ENCODE measurements at places on chromosomes 5 and 9. TPM values are rescaled to one million over a fixed set of nuclear protein-coding genes. Genes with fewer than 3 reads are reported as not detected.
A peak's percentile ranks its signal among the peaks of the same experiment; 100 is the strongest.

Gene KCNMB1
- 20.9 TPM for total RNA-seq

DNA sequence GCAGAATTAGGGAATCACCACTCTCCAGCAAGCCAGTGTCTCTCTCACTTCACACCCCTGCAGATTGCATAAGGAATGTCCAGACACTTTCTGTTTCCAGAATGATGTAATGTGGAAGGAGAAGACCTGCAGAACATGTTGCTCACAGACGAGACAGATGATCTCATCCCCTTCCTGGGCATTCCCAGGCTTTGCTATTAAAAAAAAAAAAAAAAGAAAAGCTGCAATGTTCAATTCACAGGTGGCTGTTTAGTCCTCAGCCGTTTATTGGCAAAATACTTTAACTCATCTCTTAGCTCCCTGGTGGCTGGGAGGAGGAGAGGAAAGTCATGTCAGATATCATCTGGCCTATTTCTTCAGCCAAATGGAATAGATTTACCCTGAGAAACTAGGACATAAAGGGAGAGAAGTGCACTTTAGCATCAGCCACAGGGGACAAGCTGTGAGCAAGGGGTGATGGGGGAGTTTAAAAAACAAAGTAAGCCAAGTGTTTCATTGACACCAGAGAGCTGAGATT is 95.9 kb upstream of the TNC start:
- DNase-seq = peak; percentile 39

- DNase-seq = no peak
Measured at GRCh38 chr5:103849934-103850333, 287.3 kb upstream of the NUDT12 start.

- DNase-seq = no peak
Measured at GRCh38 chr5:10111571-10111970, 138.1 kb downstream of the ATPSCKMT start.

Gene SPOUT1
- 55.0 TPM for total RNA-seq

DNA sequence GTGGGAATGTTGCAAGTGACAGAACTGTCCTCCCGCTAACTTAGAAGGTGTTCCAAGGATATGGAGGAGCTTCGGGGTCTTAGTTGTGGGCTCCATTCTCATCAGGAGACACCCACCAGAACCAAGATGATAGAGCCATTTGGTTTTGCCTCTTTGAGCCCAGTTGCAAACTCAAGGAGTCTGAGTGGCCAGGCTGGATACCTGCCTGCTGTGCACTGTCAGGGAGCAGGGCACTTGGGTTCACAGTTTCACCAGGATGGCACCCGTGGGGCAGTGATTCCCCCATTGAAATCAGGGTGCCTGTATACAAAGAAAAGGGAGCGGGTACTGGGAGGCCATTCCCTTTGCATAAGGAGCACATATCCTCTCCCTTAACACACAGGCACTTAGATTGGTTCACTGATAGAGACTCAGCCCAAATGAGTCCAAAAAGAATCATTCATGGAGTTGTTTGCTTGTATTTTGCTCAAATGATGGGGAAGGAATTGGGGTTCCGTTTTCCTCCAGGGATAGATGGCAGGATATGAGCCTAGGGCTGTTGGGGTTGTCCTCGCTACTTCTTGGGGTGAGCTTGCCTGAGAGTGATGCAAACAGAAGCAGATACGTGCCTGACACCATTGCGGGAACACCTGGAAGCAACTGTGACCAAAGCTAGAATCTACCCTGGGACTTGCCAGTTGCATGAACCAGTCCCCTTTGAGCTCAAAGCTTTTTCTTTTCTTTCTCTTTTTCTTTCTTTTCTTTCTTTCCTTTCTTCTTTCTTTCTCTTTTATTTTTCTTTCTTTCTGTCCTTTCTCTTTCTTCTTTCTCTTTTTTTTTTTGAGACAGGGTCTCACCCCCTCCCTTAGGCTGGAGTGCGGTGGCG is 1.3 kb upstream of the PRR7 start:
- DNase-seq = no peak

DNA sequence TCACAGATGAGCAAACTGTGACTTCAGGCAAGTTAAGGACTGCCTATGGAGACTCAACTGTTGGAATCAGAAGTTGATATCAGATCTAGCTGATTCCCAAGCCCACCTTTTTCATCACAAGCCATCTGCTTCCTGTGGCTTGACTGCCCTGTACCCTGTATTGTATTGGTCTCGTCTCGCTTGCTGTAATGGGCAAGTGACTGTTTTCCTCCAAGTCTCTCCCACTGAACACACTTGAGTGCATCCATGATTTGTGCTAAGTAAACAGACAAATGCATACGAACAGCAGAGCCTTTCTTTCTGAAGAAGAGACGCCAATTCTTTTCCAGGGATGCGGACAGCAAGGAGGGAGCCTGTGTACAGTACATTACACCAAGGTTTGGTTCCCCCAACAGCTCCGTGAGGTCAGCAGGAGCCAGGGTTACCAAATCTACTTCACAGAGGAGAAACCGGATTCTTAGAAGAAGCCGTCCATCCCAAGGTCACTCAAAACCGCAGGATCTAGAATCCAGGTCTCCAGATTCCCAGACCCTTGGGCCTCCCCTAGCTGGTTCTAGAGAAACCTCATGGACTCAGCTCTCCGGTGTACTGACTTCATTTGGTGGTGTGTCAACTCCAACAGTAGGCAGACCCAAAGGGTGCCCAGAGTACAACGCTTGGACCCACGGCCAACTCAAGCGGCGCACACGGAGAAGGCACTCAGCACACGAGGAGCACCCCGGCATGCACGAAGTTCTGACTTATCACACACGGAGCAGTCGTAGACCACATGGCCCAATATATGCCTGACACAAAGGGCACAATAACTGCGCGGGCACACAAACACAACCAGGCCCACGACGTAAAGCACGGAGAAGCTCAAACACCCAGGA is 1.1 kb downstream of the BAG1 start:
- no peak for DNase-seq

DNA sequence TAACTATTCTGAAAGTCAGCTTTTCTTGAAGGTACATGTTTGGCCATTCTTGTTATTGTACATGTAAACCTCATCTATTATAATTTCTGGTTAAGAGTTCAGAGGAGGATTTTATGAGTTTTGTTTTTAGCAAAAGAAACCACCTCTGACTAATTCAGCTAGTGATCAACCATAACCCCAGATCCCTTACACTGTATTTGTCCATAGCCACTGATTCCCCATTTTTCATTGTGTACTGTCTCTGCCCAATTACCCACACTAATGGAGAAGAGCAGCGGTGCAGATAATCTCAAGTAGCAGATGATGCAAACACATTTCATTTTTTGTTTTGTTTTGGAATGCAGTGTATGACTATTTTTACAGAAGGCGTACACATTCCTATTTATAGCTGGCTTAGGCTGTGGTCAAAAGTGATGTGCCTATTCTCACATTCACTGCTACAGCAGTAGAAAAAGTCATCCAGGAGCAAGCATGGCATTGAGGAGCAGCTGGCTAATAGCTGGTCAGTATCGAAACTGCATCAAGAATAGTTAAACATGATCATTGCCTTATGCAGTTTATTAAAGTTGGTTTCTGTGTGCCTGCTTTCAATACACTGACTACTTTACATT is 988.3 kb downstream of the DTWD2 start:
- no peak for DNase-seq

Gene C5orf52
- total RNA-seq = not detected

Gene MARCHF6
- 163 TPM for total RNA-seq

DNA sequence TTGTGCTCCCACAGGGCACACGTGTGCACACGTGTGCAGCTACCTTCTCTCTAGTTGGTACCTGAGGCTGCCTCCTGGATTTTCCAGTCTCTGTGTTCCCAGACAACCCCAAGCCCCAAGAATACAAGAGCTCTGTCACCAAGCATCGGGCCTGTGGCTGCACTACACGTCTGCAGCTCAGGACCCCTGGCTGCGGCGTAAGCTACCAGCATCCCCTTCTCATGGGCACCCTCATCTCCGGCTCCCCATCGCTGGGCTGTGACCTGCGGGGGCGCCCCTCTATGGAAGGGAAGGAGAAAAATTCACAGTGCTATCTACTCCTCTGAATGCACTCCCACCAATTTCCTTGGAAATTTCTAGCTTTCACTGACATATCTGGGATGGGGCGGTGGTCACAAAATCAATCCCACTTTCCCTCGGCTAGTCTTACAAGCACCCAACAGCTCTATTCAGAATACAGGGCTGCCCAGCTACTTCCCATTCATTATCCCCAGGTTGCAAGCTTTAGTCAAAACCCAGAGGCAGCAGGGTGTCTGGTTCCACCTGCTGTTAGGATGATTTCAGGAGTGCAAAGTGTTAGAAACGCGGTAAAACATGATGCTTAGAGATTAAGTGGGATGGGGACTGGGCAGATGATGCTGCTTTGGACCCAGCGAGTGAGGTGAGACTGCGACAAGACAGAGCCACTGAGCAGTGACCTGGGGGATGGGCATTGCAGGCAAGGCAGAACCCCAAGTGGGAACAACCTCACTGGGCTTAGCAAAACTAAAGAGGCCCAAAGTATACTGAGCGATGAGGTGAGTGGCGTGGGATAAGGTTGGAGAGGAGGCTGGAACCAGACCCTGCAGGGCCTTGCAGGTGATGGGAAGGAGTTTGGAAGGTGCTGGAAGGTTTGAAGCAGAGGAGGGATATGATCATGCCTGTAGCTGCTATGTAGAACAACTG is 121.7 kb downstream of the KCNIP1 start:
- DNase-seq = no peak

Gene PARP8
- total RNA-seq = 78.4 TPM

DNA sequence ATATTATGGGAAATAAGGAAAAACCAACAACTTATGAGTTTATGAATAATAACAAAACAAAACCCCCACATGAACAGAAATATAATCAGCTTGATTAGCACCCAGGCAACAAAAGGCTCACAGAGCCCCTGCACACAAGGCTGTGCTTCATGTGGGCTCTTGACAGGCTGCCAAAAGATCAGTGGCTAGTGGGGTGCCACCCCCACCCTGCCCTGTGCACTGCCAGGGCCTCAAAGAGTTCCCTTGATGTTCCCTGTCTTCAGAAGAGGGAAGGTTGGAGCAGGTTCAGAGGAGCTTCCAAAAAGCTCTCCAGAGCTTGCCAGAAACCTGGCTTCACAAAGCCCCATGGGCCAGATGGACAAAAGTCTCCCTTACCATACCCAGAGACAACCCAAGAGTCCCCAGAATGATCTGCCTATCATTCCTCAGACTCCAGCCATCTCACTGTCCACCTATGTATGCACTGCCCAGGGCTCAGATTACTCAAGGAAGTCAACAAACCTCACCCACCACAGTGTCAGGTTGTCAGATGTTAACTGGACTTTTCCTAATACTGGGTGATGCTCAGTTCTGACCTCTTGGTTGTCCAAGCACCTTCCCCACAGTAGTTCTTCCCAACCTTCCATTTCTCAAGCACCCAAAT is 87.5 kb downstream of the SIL1 start:
- DNase-seq = no peak

Gene ADAM19
- total RNA-seq = 22.1 TPM

- no peak for DNase-seq
Measured at GRCh38 chr5:4065472-4066320, 470.1 kb downstream of the IRX1 start.

DNA sequence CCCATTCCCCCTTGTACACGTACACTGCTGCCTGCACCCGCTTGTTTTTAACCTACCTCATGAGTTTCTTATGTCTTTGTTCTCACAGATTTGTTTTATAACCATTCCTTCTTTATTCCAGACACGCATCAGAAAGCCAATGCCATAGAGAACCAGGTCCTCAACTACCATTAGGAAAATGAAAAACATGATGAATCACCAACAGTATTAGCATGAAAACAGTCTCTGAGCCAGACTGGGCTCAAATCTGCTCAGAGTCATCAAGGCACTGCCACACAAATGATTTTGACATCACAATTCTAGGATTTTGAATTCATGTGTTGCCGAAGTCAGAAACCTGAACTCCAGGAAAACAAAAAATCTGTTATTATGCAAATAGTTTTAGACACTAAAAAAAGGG is 394.1 kb upstream of the GRIA1 start:
- no peak for DNase-seq

Gene ARHGEF28
- 29.9 TPM for total RNA-seq

Gene FST
- total RNA-seq = 3.8 TPM

Gene KIF4B
- total RNA-seq = not detected

GRCh38 chr5:3612591-3613042 is 17.0 kb downstream of the IRX1 start:
- DNase-seq = no peak

Gene STING1
- 35.3 TPM for total RNA-seq

- DNase-seq = no peak
Measured at GRCh38 chr5:10626473-10627013, 62.7 kb downstream of the ANKRD33B start.

DNA sequence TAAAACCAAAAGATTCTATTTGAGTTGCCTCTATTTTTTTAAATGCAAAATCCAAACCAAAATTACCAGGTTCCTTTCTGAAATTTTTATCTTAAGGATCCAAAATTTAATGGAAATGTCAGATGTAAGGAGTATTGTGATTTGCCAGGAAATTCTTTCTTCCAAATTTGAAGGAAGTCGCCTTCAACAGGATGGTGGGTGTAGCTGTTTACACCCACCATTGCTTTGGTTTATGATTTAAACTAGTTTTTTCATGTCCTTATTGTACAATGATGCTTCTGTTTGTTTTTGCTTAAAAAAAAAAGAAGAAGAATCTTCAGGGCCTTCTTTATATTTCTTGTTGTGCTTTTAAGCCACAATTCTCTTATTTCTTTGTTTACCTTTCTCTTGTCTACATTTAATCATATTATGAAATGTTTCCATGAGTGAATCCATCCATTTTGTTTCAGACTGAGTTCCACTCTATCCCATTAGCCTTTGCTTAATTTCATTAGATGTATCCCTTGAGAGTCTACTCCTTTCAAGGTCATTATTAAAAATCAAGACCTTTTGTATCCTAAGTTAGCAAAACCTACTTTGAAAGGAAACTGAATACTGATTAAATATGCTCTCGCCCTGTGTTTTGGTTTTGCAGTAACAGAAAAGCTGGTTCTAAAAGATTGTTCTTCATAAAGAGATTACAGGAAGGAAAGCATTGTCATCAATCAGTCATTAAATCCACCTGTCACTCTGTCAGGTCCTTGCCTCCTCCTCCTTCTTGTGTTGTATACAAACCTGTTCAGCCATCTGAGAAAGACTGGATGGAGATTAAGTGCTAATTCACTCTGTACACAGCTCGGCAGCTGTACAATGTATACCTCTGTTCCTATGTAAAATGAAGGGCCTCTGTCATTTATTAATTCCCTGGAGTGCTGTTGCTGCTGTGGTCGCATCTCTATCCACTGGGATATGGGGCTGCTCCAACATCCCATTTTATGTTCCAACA is 45.5 kb upstream of the SLC2A8 start:
- no peak for DNase-seq

GRCh38 chr5:23840083-23840482 is 332.7 kb downstream of the PRDM9 start:
- DNase-seq = no peak

Gene HMCN2
- total RNA-seq = 1.8 TPM

GRCh38 chr5:150848271-150848670 is 1.9 kb downstream of the IRGM start:
- DNase-seq = no peak

- no peak for DNase-seq
Measured at GRCh38 chr5:135030123-135030955, 3.7 kb downstream of the PITX1 start.

Gene SPINK13
- total RNA-seq = not detected

GRCh38 chr9:127124792-127125191 is 2.4 kb upstream of the ANGPTL2 start:
- DNase-seq = no peak

GRCh38 chr9:129571298-129572051 is 49.4 kb downstream of the C9orf50 start:
- DNase-seq = no peak
